Hindlimb muscle (tissue), 1 donor: ENCODE measurements at places on chromosomes 16 and 17.

GRCh38 chr17:38560503-38561318, 45.0 kb downstream of the SRCIN1 start:
- peak; percentile 34 for DNase-seq

- no peak for DNase-seq
Measured at GRCh38 chr16:81567087-81567486, 122.5 kb downstream of the CMIP start.

- peak; percentile 90 for DNase-seq
Measured at GRCh38 chr16:74998481-74999218, at the start of gene ZNRF1. ZNRF1 (plus strand) TSS chr16:74999024; CDS start chr16:74999672, 648 bp downstream.

GRCh38 chr16:87946596-87947347, 4.5 kb upstream of the BANP start:
- DNase-seq, result no peak

- no peak for DNase-seq
Measured at GRCh38 chr17:1997927-1998742, 27.0 kb downstream of the RTN4RL1 start.

- DNase-seq, result no peak
Measured at GRCh38 chr17:30199600-30199999, 35.9 kb downstream of the SLC6A4 start.

DNA sequence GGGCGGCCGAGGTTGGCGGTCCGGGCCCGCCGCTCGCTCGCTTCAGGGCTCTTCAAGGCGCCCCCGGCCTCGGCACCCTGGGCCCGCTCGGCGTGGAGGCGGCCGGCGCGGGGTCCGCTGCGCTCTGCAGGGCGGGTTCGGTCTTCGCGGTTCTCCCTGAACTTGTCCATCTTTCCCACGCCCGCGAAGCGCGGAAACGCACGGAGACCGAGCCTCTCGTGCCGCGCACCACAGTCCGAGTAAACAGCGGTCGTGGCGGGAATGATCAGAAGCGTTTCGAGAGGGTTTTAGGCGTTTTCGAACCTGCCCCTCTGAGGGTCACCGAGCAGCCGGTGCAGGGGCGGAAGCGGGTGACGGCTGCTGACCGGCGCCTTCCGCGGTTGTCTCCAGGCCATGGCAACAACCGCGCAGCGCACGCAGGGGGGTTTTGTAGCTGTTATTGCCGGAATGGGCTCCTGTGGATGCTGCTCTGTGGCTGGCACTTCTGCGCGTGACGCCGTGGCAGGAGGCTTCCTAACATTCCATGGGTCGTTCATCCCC, 414 bp downstream of the NARF start:
- no peak for DNase-seq

DNA sequence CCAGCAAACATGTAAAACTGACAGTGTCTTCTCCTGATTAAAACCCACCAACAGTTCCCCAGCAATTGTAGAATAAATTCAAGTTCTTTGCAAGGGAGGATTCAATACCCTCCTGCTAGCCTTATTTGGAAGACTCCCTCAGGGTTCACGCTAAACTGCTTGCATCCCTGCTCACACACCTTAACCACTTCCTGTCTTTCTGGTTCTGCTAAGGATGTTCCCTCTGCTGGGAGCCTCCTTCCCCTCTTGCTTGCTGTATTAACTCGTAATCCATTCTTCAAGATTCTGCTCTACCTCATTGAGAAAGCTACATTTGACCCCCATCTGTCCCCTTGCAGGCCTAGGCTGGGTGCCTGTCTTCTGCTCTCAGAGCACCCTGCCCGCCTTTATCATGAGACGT, 2.3 kb upstream of the SHISA6 start:
- no peak for DNase-seq

GRCh38 chr17:33200587-33200986, 92.5 kb downstream of the ASIC2 start:
- no peak for DNase-seq

- DNase-seq, result no peak
Measured at GRCh38 chr17:72677108-72677507, 415.4 kb downstream of the SLC39A11 start.

DNA sequence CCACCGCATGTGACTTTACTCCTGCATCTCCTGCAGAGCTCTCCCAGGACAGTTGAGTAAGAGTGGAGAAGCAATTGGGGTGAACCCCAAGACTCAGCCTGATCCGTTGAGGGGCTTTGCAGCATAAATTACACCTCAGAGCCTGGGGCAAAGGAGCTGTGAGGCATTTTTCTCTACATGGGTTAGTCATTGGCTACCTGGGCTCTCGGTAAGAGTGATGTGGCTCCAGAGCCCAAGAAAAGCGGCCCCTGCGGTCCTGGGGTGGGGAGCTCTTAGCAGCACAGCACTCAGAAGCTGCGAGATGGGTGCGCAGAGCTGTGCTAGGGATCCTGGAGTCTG, 40.4 kb upstream of the C16orf78 start:
- DNase-seq, result no peak

DNA sequence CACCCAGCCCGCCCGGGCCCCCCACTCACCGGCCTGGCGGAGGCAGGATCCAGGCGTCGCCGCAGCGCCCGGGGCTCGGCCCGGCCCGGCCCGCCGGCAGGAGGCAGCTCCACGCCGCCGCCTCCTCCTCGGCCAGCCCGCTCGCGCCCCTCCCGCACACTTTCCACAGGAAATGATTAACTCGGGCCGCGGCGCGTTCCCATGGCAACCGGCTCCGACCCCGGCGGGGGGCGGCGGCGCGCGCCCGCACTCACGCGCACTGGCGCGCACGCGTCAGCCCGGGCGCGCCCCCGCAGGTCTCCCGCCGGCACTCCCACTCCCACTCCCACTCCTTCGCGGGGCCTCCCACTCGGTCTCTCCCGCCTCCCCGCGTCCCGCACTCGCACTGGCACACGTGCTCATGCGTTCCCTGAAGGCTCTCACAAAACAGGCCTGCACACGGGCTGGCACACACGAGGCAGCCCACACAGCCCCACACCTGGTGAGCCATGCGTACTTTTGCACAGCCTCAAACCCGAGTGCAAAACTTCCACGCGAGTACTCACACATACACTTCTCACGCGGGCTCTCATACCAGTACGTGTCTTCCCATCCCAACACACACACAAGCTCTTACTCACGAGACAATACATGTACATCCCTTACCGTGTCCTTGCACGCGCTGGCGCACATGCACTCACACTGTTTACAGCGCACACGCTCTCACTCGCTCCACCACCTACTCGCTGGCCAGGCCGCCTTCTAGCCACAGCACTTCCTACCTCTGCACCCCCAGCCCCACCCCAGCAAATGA, at the start of gene KIFC3:
KIFC3 (minus strand) TSS at position 151 of the 793 bp plus-strand sequence. CDS start 4,248 bp downstream, outside the sequence.
- peak; percentile 84 for DNase-seq

GRCh38 chr16:15613676-15614075, 29.3 kb downstream of the MARF1 start:
- DNase-seq, result no peak

- no peak for DNase-seq
Measured at GRCh38 chr16:4945560-4946502, 8.9 kb upstream of the PPL start.

- no peak for DNase-seq
Measured at GRCh38 chr17:80731323-80731722, 186.7 kb downstream of the RPTOR start.

DNA sequence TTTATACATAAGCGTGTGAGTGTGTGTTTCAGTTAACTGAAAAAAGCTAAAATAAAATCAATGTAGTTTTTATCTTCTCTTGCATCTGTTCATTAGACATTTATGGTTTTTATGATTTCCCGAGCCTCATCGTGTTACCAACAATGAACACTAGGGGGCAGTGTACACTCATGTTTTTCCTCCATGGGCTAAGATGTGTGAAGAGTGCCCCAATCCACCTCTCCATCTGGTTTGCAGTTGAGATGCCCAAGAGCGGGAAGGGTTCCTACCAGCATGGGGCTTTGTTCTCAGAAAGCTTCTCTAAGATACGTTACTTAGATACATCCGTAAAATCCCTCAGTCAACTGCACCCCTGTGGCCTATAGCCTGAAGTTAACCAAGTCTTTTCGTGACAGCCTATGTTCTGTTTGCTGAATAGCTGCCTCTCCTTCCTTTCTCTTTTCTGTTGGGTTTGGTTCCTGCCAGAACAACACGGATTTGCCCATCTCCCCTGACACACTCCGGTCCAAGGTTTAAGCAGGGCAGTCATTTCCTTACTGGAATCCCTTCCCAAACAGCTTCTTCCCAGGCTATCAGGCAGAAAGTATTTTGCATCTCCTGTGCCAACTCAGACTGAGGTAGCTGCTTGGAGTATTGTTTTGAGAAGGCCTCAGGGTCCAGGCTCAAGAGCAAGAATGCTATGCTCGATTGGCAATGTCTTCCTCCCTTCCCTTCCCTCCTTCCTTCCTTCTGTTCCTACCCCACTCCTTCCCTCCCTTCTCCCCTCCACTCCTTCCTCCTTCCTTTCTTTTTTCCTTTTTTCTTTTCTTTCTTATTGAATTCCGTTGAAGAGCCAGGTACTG, 12.9 kb upstream of the ELAC2 start:
- DNase-seq, result peak; percentile 69

GRCh38 chr17:75981019-75981615, 2.1 kb downstream of the TEN1 start:
- DNase-seq, result no peak

GRCh38 chr16:50261707-50262235, 4.6 kb upstream of the ADCY7 start:
- no peak for DNase-seq

- DNase-seq, result no peak
Measured at GRCh38 chr17:81418710-81419318, 23.6 kb downstream of the BAHCC1 start.

GRCh38 chr16:76947749-76948148, 243.2 kb upstream of the MON1B start:
- peak; percentile 68 for DNase-seq

DNA sequence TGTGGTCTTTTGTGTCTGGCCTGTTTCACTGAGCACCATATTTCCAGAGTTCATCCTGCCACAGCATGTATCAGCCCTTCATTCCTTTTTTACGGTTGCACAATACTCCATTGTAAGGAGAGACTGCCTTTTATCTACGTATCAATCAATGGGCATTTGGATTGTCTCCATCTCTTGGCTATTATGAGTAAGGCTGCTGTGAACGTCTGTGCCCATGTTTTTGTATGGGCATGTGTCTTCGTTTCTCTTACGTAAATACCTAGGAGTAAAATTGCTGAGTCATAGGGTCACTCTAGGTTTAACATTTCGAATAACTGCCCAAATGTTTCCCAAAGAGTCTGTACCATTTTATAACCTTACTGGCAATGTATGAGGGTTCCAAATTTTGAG, 202.8 kb upstream of the FOXF1 start:
- no peak for DNase-seq

DNA sequence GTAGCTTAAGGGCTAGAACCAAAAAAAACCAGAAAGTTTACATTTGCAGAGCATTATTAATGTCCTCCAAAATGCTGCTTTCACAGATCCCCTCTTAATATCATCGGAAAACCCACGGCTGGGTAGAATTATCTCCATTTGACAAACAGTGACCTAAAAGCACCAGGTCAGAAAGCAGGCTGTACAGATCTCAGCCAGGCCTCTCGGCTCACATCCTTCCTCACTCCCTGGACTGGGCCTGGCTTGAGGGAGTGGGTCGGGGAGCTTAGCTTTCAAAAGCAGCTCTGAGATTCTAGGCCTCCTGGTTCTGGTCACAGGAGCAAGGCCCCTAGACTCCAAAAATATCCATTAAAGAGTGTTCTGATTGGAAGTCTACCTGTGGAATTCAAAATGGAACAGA, 9.1 kb upstream of the SLC12A3 start:
- no peak for DNase-seq

GRCh38 chr17:55729484-55729883, 6.8 kb upstream of the TMEM100 start:
- DNase-seq, result no peak

DNA sequence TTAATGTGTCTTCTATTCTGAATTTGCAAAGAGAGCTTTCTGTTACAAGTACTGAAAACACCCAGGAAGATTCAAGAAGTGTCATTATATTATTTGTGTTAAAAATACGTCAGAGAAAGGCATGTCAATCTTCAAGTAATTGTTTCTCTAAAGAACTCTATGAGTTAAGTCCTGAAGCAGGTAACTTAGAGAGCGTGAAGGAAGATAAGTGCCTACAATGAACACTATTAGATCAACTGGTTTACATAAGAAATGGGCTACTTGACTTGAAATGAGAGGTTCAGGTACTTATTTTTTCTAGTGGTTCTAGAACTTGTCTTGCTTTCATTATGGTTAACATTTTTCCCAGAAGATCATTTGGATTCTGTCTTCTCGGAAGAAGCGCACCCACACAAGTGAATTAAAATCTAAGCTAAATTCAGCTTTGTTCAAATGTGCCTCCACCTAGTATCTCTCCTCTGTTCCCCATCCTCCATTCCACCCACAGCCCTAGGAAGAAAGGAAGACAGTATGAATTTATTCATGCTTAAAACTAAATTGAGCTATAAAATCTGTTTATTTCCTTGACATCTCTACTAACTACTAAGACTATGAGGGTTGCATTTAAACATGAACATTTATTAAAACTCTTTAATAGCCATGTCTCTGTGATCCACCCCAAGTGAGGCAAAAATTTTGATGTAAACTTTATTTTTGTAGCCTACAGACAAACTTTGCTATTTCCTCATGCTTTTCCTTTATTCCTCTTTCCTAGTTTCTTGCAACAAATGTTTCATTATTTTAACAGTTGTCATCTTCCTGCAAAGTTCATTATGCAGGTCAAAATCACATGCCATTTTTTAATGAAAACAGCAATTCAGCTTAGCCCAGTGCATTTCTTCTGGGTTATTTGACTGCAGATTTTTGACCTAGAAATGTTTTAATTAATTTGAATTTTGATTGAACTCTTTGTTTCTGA, 206.8 kb downstream of the KCNJ2 start:
- DNase-seq, result no peak

GRCh38 chr16:25501530-25502255, 190.1 kb upstream of the HS3ST4 start:
- DNase-seq, result no peak

- DNase-seq, result no peak
Measured at GRCh38 chr16:89431630-89432029, 58.7 kb downstream of the ANKRD11 start.

DNA sequence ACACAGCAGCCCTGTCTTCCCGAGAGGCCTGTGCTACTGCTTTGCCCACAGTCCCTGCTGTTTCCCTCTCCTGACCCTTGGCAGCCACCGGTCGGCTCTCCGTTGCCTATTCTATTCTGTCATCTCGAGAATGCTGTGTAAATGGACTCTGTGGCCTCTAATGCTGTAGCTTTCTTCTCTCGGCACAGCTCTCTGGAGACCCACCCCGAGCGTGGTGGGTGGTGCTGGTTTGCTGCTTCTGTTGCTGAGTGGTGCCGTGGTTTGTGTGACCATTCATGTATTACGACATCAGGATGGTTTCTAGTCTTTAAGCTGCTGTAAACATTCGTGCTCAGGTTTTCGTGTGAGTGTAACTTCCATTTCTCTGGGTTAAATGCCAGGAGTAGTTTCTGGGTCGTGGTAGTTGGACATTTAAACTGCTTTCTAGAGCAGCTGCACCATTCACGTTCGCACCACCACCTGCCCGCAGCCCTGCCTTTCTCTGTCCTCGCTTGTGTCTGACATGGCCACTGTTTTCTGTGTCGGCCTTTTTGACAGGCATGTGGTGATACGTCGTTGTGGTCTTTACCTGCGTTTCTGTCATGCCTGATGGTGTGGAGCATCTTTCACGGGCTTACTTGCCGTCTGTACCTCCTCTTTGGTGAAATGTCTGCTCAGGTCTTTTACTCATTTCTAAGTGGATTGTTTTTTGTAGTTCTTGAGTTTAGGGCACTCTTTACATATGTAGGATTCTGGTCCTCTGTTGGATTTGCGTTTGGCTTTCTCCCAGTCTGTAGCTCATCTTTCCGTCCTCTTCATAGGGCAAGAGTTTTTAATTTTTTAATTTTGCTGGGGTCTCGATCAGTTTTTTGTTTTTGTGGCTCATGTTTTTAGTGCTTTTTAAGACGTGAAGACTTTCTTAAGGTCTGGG, 47.7 kb upstream of the ZNF750 start:
- DNase-seq, result no peak

GRCh38 chr17:7219812-7220592, at the start of the genes ACADVL and DLG4:
ACADVL (plus strand) TSS chr17:7219938; CDS start chr17:7219985, 47 bp downstream.
DLG4 (minus strand) TSS chr17:7219836.
- DNase-seq, result peak; percentile 94
